ENCODE measurements at places on chromosomes 7 and 10.

DNA sequence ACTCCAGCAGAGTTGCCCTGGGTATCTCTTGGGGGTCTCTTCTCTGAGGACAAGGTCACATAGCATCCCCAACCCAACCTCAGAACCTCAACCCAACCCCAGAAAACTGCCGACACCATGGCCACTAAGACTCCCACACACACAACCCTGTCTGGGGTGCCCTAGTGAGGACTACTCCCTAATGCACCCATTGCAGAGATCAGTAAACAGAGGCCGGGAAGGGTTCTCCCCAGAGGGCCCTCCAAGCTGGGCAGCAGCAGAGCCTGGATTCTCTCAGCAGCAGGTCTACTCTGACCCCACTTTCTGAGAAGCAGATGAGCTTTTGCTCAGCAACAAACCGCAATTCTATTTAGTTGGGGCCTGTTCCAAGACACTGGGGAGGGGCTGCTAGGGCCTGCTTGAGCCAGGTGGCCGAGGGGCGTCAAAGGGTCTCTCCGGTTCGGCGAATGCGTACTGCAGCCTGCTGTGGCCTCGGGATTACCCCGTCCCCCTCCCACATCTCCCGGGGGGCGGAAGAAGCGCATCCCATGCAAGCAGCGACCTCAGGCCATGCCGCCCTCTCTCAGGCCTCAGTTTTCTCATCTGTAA lies 828 bp downstream of the OGDHL start:
- no peak for DNase-seq

DNA sequence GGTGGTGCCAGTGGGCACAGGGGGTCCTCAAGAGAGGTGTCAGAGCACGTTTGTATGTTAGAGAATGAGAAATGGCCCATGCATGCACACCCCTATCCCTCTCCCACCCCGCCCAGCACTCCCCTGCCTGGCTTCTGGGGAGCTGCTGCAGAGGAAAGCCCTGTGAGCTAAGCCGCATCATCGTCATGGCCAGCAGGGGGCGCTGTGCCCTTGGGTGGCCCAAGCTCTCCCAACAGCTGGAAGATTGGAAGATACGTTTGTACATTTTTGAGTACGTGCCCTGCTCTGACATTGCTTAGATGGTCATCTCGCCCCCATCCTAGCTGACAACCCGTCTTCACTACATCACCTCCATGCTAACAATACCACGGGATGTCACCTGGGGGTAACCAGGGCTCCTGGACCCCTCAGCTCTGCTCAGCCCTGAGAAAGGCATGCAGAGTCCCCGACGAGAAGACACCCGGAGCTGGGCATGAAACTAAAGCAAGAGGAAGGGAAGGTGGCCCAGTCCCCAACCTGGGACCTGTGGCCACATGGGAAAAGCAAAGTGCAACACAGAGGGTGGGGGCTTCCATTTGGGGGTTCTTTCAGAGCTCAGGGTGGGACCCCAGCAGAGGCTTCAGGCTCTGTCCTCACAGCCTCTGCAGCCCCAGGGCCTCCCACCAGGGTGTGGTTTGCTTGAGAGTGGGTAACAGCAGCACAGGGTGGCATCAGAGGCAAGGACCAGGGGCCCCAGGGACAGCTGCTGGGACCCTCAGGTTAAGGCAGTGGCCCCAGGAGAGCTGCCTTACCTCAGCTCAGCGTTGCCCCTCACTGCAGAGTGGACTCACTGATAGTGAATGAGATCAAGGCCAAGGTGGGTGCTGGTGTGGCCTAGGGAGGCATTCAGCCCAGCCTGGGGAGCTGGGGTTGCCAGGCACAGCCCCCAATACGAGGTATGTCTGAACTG lies 136.6 kb downstream of the PTPN20 start:
- peak; percentile 27 for DNase-seq

- DNase-seq = no peak
These were observed 180.7 kb downstream of the BMPER start for GRCh38 chr7:34086064-34086463.

GRCh38 chr10:17214971-17215781 lies 12.9 kb upstream of the VIM start:
- DNase-seq = no peak

- DNase-seq = no peak
These were observed 178.0 kb downstream of the AMPH start for GRCh38 chr7:38453168-38453567.

All from stimulated activated CD8-positive, alpha-beta memory T cell treated with anti-CD3 and anti-CD28 coated beads, Interleukin-15, amount 100 ng/mL, for 4 hours (primary cell).